ENCODE measurements at places on chromosomes 5 and 9.

GRCh38 chr5:135218790-135219568, 180.1 kb downstream of the MACROH2A1 start:
- no peak for DNase-seq

DNA sequence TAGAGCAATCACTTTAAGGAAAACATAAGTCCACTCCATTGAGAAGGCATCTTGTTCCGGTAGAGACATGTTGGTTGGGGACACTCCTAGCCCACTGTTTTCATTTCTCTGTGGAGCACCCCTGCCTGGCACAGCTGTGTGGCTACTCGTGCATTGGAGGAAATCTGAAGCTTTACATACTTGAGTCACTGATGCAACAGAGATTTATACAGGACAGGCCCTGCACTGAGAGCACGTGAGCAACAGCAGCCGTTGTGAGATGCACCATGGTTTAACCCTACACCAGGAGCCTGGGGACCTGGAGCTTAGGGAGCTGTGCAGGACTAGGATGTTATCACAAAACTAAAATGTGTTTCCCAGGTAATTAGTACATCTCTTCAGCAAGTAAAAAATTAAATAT, 230.7 kb upstream of the IRX1 start:
- DNase-seq, result no peak

DNA sequence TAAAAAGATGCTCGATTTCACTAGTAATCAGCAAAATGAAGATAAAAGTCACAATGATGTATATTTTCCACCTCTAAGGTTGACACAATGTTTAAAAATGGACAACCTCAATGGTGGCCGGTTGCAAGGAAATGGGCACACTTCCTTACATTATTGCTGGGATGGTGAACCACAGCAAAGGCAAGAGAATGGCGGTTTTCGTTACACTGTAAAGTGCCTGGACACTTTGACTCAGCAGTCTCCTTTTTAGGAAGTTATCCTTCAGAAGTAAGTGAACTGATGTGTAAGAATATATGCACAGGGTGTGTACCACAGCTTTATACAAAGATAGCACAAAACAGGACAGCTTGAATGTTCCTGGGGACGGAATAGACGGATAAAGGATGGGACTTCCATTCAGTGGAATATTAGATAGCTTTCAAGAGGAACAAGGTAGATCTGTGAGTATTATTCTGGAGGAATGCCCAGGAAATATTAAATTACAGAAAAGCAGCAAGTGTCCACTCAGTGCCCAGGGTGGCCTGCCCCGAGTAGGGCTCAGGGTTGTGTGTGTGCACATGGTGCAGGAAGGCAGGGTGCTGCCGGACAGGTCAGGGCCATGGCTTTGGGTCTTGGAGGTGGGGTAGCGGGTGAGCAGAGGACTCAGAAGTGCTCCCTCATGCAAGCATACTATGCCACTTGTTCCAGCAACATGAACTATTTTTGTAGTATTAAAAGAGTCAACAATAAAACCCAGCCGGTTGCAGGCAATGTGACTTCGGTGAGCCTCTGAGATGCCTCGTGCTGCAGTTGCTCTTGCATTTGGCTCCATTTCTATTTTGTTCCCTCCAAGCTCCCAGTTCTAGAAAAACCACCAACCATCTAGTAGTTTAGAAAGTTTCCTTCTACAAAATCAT, 24.5 kb downstream of the GADD45G start:
- no peak for DNase-seq

GRCh38 chr5:76787237-76787636, 31.6 kb upstream of the F2RL1 start:
- no peak for DNase-seq

- DNase-seq, result no peak
Observed at GRCh38 chr5:56700711-56701110, 114.6 kb upstream of the MAP3K1 start.

GRCh38 chr5:139212906-139213305, 14.7 kb upstream of the SIL1 start:
- DNase-seq, result no peak

GRCh38 chr9:91677331-91677730, 253.7 kb upstream of the NFIL3 start:
- DNase-seq, result no peak

GRCh38 chr5:93790401-93790800, 49.0 kb upstream of the POU5F2 start:
- no peak for DNase-seq

GRCh38 chr9:976943-977837, 735 bp downstream of the DMRT3 start:
- DNase-seq, result no peak

GRCh38 chr9:113569472-113570060, 106.0 kb downstream of the RGS3 start:
- no peak for DNase-seq

DNA sequence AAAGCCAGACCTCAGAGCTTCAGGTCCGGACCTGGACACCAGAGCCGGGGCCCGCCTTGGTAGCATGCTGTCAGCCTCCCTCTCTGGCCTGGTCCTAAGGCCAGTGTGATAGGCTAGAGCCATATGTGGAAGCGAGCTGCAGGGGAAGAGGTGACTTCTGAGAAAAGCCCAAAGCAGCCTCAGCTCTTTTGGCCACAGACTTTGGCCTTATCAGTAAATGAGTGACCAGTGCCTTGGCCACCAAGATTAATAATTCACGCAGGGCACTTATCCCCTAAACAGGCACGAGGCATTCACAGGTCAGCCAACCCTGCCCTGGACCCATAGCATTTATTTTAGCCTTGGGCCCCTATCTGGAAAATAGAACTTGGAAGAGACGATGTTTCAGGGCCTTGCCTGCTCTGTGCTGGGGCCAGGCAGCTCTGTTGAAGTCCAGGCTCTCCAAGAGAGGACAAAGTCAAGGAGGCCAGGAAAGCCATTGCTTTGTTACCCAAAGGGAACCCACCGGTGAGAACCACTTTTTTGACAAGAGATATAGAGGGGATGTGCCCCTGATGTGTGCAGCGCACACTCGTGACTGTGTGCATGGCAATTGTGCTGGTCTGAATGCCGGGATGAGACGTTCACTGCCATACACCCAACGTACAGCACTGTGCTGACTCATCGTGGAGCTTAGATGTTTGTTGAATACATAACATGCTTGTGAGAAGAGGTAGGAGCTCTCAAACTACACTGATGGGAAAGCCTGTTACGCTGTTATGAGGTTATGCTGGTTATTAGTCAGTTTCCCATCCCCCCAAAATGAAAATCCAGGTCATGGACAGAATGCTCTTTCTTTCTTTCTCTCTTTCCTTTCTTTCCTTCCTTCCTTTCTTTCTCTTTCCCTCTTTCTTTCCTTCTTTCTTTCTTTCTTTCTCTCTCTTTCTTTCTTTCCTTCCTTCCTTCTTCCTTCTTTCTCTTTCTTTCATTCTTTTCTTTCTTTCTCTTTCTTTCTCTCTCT, 5.0 kb upstream of the SLC34A1 start:
- DNase-seq, result no peak

GRCh38 chr5:177600508-177601018, 631 bp downstream of the B4GALT7 start:
- no peak for DNase-seq

DNA sequence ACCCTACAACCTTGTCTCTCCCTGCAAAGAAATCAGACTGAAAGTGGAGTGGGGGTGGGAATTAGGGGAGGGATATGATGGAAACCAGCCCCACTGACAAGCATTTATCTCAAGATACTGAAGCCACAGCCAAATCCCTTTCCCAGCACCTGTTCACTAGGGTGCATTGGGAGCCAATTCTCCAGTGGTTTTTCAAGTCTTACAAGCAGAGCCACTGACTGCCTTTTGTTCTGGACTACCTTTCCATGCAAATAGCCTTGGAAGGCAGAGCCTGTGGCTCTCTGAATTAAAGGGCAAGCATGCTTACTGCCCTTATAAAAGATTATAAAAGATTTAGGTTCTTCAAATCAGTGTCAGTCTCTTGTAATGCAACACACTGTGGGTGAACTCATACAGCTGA, 8.8 kb upstream of the GGTA1 start:
- DNase-seq, result no peak

DNA sequence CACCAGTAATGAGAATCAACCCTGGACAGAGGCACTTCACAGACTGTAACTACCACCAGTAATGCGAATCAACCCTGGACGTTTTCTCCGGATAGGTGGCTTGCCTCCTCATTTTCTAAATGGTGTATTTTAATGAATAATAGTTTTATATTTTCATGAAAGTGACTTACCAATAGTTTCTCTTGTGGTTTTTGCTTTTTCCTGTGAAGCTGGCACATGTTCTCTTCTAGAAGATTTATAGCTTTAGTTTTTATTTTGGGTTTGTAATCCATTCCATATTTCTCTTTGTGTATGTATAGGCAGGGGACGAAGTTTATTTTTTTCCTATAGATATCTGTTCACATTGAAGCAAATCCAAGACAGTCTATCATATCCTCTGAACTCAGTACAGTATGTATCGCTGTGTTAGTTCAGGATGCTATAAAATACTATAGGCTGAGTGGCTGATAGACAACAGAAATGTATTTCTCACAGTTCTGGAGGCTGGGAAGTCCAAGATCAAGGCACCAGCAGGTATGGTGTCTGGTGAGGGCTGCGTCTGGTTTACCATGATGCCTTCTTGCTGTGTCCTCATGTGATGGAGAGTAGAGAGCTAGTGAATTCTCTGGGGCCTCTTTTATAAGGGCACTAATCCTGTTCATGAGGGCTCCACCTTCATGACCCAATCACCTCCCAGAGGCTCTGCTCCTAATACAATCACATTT, 46.5 kb upstream of the GADD45G start:
- DNase-seq, result no peak

DNA sequence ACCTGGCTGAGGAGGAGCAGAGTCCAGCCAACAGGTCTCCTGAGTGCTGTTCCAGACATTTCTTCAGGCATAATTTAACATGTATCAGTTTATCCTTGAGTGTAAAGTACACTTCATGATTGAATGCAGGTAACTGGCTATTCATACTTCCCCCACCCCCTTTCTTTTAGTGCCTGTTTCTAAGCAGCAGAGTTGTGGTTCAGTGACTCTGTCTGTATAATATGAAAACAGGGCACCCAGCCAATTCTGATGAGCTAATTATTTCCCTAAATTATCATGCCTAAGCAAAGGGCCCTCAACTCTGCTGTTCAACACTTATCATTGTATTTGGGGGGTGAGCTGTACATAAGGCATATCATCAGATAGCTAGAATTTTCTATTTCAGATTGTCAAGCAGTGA, 51.9 kb upstream of the ZSWIM6 start:
- no peak for DNase-seq

DNA sequence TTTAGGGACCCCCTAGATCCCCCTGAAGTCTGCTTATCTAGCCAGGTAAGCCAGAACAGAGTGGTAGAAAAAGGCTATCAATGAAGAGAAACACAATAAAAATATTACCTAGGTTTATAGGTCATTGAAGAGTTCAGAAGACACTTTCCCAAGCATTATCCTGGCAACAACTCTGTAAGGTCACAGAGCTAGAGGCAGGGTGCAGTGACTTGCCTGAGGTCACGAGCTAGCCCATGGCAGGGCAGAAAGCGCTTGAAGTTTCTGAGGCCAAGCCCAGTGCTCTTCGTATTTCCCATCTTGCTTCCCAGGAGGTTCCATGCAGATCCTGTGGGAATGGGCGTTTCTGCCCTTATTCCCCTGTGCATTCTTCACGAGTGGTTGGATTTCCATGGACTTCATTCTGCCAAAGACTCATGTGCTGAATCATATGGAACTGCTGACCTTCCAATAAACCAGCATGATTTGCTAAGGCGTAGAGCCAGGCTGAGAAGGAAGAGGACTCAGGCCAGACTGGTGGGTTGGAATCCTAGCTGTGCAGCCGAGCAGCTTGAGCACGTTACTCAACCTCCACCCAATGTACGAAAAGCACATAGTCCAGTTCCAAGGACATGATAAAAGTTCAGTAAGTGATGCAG, 22.1 kb downstream of the TRMO start:
- no peak for DNase-seq

GRCh38 chr5:139293202-139293506, 386 bp upstream of the MATR3 start:
- DNase-seq, result no peak
